Stomach (tissue), 19 donors: ENCODE measurements at places on chromosomes 12 and 14. TPM values are rescaled to one million over a fixed set of nuclear protein-coding genes. Genes with fewer than 3 reads are reported as not detected.

Gene DCN
- total RNA-seq: 316 TPM

Gene MYL2
- total RNA-seq: not detected

Gene FGD6
- 7.0 TPM for total RNA-seq

Gene LPAR5
- total RNA-seq: 1.3 TPM

Gene TAS2R13
- total RNA-seq: 0.58 TPM

Gene ARHGEF40
- 58.9 TPM for total RNA-seq

DNA sequence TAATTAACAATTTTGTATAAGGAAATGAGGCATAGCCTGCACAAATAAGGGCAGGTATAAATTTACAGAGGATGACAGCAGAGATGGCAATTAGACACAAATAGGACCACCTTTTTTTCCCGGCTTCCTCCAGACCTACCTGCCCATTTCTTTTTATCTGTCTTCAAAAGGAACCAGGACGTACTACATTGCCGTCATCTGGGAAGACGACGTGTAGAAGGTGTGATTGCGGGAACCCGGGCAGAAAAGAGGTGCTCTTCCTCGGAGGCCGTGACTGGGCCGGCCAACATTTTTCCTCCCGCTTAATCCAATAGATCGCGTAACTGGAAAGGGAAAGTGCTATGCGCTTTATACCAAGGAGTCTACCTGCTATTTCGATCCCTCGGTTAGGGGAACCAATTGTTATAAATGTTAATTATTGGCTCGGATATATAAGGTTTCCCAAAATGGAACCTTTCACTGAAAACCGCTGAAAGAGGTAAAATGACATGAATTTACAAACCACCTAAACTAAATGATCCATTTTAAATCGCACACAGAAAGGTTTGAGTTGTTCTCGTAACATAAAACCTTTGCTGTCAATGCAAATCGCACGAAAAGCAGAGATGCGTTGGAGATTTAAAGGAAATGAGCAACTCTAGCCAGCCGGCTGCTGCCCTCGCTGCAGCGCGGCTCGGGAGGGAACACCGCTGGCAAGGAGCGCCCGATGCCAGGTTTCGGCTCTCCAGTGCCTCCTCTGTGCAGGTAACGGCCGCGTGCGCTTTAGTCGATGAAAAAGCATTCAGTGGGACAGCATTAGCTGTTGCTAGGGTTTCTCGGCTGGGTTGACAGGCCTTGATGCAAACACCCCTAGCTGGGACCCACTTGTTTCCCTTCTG, 2.8 kb upstream of the SIX1 start:
- DNase-seq: peak; percentile 54

- DNase-seq: no peak
Observed at GRCh38 chr12:49470986-49471385, 67.8 kb upstream of the KCNH3 start.

DNA sequence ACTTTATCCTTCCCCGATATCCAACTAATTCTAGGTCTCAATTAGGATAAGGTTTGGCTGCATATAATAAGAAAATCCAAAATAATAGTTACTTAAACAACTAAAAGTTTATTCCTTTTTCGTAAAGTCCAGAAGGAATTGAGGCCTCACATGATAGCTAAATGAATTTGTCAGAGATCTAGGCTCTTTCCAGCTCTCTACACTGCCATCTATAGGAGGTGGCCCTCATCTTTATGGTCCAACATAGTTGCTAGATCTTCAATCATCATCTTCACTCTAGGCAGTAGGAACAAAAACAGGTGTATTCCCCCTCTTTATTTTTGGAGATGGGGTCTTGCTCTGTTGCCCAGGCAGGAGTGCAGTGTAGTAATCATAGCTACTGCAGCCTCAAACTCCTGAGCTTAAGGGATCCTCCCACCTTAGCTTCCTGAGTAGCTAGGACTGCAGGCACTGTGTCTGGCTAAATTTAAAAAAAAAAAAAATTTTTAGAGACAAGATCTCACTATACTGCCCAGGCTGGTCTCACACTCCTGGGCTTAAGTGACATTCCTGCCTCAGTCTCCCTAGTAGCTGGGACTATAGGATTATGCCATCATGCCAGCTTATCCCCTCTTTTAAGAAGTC, 46.5 kb upstream of the SAV1 start:
- DNase-seq: peak; percentile 64

GRCh38 chr12:62128175-62128975, 131.8 kb upstream of the USP15 start:
- DNase-seq: peak; percentile 22

GRCh38 chr12:71142016-71142415, 15.8 kb downstream of the TSPAN8 start:
- DNase-seq: no peak

- no peak for DNase-seq
Observed at GRCh38 chr12:130574402-130574801, 141.7 kb downstream of the RIMBP2 start.
